ENCODE measurements at places on chromosomes 6 and 20.
A peak's percentile ranks its signal among the peaks of the same experiment; 100 is the strongest.

GRCh38 chr6:169986171-169986847, 234.9 kb downstream of the ERMARD start:
- DNase-seq = no peak

GRCh38 chr6:129662980-129663431, 47.0 kb downstream of the ARHGAP18 start:
- DNase-seq = no peak

DNA sequence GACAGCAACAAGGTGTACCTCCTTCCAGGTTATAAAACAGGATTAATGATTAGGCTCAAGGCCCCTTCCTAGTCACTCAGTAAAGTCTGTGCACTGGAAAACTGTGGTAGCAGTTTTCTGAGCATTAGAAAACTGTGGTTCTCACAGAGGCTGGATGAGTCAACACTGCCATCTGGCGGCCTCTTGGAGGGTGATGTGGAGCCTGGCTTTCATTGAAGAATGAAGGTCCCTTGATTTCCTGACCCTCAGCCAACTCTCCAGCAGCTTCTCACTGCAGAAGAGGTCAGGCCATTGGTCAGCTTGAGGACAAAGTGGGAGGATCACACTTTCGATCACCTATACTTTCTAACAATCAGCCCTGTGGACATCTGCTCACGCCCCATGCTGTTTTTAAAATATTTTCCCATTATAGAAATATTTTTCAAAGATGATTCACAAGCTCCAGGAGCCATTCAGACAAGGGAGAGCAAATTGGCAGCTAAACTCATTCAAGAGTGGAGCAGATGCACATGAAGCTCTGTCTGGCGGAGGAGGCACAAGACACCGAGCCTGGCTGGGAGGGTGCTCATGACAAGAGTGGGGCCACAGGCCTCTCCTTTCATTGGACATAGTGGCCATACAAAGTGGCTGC, 23.2 kb downstream of the PSMB1 start:
- DNase-seq = peak; percentile 74

- no peak for DNase-seq
Observed at GRCh38 chr6:22807261-22807660, 237.9 kb downstream of the HDGFL1 start.

All from fibroblast of skin of scalp (primary cell).